Muscle of leg (tissue), 16 donors: ENCODE measurements at places on chromosomes 6 and 20. TPM values are rescaled to one million over a fixed set of nuclear protein-coding genes. Genes with fewer than 3 reads are reported as not detected.

GRCh38 chr6:156974830-156975261 is 197.7 kb downstream of the ARID1B start:
- no peaks in the 10 kb centered on the region for H3K27me3 ChIP-seq
- H3K4me1 ChIP-seq: peaks cover 20% of the 10 kb centered on the region
- no peak for DNase-seq
- H3K4me3 ChIP-seq: no peak overlapping the region

DNA sequence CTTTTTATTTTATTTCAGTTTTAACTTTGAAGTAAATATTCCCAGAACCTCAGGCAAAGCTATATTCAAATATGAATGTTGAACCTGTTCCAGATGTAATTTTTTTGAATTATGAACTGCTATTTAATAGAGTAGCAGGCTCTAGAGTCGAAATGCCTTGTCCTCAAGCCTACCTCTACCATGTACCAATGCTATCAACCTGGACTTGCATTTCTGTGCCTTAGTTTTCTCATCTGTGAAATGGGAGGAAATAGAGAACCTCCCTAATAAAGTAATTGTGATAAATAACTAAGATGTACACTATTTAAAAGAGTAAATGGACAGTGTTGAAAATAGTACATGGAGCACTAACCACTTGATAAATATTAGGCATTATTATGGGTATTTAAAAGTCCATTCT is 551.6 kb upstream of the JARID2 start:
- H3K4me3 ChIP-seq: no peak overlapping the region
- no peak overlapping the region for H3K27ac ChIP-seq
- H3K36me3 ChIP-seq: no peaks in the 10 kb centered on the region
- H3K27me3 ChIP-seq: no peaks in the 10 kb centered on the region
- DNase-seq: no peak
- no peaks in the 10 kb centered on the region for H3K4me1 ChIP-seq

DNA sequence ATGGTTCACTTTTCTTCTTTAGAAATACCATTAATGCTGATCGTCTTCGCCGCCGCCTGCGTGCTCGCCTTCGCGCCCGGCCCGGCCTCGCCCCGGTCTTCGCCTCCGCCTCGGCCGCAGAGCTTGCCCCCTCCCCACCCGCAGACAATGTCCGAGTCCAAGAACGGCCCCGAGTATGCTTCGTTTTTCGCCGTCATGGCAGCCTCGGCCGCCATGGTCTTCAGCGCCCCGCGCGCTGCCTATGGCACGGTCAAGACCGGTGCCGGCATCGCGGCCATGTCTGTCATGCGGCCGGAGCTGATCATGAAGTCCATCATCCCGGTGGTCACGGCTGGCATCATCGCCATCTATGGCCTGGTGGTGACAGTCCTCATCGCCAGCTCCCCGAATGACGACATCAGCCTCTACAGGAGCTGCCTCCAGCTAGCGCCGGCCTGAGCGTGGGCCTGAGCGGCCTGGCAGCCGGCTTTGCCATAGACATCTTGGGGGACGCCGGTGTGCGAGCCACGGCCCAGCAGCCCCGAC is 4.8 kb upstream of the PRPH2 start:
- peak overlapping the region; percentile 80 for H3K27ac ChIP-seq
- DNase-seq: peak; percentile 49
- H3K27me3 ChIP-seq: no peaks in the 10 kb centered on the region
- no peaks in the 10 kb centered on the region for H3K36me3 ChIP-seq
- peaks cover 4% of the 10 kb centered on the region for H3K4me1 ChIP-seq

GRCh38 chr6:167744681-167745669 is 81.7 kb upstream of the AFDN start:
- no peaks in the 10 kb centered on the region for H3K36me3 ChIP-seq
- peaks cover 14% of the 10 kb centered on the region for H3K4me1 ChIP-seq
- no peak for DNase-seq
- H3K27ac ChIP-seq: no peak overlapping the region

- no peak overlapping the region for H3K4me3 ChIP-seq
- H3K27ac ChIP-seq: no peak overlapping the region
- DNase-seq: no peak
- H3K36me3 ChIP-seq: no peaks in the 10 kb centered on the region
These were observed 21.6 kb downstream of the NRSN1 start for GRCh38 chr6:24147511-24148153.

GRCh38 chr6:107228754-107229153 is 113.4 kb upstream of the BEND3 start:
- no peaks in the 10 kb centered on the region for H3K4me1 ChIP-seq
- no peak overlapping the region for H3K27ac ChIP-seq
- no peaks in the 10 kb centered on the region for H3K27me3 ChIP-seq
- no peaks in the 10 kb centered on the region for H3K36me3 ChIP-seq

- no peak overlapping the region for H3K27ac ChIP-seq
- no peaks in the 10 kb centered on the region for H3K36me3 ChIP-seq
- H3K4me1 ChIP-seq: no peaks in the 10 kb centered on the region
- H3K27me3 ChIP-seq: no peaks in the 10 kb centered on the region
- DNase-seq: no peak
- H3K4me3 ChIP-seq: no peak overlapping the region
These were observed 1706.7 kb downstream of the HACE1 start for GRCh38 chr6:103153016-103153415.

The POM121L2 gene
- not detected for total RNA-seq

The FKBP1C gene
- 0.13 TPM for total RNA-seq
